Activated naive CD4-positive, alpha-beta T cell treated with Interleukin-2 at 50 U/mL for 16 hours (primary cell): ENCODE measurements at places on chromosomes 16 and 17.

GRCh38 chr17:75635610-75636202 is 2.5 kb downstream of the SMIM5 start:
- no peak for DNase-seq

DNA sequence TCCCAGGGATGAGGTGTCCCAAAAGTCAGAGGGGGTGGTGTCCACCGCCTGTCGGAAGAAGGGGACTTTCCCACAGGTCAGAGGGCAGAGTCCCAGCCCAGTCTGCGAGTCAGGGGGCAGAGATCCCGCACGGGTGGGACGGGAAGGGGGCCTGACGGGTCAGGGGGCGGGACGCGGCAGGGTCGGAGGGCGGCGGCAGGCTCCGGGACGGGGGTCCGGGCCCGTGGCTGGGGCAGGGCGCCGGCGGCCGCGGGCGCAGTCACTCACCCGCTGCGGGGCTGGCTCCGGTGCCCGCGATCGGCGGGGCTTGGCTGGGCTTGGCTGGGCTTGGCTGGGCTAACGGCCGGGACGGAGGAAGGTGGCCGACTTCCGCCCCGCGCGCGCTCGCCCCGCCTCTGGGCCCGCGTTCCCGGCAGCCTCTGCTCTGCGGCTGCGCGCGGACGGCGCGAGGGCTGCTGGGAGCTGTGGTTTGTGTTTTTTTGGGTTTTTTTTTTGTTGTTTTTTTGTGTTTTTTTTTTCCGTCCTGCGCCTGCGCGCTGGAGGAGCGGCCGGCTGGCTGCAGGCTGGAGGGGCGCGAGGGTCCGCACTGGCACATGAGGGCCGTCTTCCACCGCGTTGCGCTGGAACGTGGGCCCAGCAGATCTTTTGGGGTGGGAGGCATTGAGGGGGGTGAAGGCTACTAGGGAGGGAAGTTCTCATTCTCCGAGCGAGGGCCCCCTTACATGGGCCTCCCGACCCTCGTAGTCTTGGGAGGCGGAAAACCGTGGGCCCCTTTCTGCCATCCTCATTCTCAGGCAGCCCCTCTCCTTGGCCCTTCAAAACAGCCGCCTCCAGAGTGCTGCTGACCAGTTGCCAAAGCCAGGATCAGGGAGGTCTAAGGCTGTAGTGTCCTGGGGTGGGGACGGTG is at the start of gene CANT1:
Gene CANT1, minus strand, starts transcription at position 368 of the 907 bp plus-strand sequence. CDS start 12,142 bp downstream, outside the sequence.
- peak; percentile 85 for DNase-seq

DNA sequence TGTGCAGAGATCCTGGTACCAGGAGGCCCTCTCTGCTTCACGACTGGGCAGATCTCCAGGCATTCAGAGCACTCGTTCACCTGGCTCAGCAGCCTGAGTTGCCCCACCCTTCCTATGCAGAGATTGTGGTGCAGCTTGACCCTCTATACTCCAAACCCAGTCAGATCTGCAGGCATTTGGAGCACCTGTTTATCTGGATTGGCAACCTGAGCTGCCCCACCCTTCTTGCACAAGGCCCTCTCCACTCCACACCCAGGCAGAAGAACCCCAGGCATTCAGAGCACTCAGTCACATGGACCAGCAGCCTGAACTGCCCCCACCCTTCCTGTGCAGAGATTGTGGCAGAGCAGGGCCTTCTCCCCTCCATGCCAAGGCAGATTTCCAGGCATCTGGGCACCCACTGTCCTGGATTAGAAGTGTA is 88.4 kb upstream of the CDH5 start:
- no peak for DNase-seq

DNA sequence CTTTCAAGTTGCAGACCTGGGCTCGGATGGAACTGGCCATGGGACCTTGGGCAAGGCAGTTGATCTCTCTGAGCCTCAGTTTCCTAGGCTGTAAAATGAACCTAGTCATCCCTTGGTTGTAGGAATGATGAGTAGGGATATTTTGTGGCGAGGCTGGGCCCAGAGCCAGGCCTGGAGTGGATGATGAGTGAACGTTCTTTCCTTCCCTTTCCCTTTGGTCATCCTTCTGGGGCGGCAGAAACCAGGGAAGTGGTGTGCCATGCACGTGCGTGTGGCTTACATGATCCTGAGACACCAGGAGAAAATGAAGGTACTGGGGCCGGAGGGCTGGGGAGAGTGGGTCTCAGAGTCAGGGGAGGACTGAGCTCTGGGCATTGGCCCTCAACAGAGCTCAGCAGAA is 8.4 kb downstream of the FBRS start:
- DNase-seq = no peak

DNA sequence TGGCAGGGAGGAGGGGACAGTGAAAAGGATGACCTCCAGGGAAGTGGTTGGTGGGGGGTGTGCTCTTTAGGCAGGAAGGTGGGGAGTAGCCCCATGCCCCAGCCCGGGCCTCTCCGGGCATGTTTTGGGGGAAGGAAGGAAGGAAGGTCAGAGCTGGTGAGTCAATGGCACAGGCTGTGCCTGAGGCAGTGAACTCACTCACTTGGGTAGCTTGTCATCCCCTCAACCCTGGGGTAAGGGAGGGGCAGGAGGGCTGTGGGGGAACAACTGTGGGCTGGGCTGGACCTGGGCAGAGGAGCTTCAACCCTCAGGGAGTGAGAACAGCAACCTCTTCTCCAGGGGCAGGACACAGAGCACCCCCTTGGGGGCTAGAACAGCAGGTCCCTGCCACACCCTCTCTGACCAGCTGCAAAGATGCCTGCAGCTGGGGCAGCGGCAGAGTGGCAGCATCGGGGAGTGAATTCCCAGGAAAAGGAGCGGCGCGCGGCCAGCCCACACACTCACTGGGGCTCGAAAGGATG is 6.3 kb downstream of the CSF3 start:
- no peak for DNase-seq

- no peak for DNase-seq
These were observed 451.9 kb downstream of the SLC39A11 start for GRCh38 chr17:72640415-72641165.

DNA sequence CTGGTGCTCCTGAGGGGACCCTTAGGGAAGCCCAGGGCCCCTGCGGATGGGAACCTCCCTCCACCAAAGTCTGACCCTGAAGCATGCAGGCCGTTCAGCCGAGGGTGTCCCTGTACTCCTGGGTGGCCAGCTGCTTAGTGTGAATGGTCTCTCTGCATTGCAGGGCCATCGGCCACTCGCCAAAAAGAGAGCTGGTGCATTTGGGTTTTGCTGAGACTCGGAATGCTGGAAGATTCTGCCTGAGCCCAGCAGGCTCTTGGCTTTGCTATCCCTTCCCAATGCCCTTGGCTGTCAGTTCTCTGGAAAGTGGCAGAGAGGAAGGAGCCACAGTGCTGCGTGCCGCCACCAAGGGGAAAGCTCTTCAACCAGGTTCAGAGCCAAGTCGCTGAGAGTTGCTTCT is 2.8 kb downstream of the MEOX1 start:
- DNase-seq = no peak

DNA sequence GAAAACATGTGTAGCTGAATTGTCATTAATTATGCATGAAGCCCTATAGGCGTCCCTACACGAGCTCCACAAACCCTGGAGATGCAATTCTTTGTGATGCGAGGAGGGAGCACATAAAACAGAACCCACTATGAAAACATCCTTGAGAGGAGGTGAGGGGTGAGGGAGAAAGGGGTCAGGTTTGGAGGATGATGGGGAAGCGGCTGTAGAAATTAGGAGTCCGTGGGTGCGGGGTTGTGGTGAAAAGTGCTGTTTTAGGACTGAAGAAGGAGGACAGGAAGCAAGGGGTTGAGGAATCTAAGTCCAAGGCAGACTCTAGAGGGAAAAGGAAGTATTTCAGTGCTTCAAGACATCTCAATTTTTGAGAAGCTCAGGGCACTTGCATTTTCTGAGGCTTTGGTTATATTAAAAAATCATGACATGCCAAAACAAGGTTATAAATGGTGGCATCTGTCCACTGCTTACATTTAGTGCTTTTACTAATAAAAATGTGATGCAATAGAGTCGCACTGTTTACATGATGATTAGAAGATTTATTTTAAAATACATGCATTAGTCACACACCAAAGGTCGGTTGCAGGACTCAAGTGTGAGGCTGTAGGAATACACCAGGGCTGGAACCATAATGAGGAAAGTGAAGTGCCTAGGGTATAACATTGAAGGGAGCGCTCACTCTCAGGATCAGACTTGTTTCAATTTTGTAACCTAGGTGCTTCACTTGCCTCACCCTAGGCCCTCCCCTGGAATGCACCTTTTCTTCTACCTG is 379.5 kb downstream of the HS3ST4 start:
- DNase-seq = no peak

- DNase-seq = no peak
These were observed 222.8 kb upstream of the TNRC6C start for GRCh38 chr17:77735566-77736198.

DNA sequence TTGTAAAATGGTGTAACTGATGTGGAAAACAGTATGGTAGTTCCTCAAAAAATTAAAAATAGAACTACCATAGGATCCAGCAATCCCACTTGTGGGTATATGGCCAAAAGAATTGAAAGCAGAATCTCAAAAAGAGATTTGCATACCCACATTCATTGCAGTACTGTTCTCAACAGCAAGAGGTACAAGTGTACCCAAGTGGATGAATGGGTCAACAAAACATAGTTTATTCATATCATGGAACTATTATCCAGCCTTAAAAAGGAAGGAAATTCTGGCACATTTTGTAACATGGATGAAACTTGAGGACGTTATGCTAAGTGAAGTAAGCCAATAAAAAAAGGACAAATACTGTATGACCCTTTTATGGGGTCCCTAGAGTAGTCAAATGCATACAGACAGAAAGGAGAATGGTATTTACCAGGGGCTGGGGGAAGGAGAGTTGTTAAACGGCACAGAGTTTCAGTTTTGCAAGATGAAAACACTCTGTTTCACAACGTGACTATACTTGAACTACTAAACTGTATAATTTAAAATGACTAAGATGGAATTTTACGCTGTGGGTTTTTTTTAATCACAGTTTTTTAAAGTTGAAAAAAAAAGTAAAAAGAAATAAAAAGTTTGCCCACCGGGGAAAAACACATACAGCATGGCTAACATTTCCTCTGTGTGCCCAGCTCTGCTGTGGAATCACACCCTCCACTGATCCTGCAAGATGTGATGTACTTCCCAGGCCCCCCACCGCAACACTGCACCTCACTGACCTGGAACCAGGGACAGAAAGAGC is 6.1 kb downstream of the TVP23A start:
- DNase-seq = no peak

GRCh38 chr17:73650140-73650539 is 5.9 kb upstream of the SDK2 start:
- no peak for DNase-seq

- DNase-seq = no peak
These were observed 52.7 kb upstream of the AKAP1 start for GRCh38 chr17:57032343-57032742.

DNA sequence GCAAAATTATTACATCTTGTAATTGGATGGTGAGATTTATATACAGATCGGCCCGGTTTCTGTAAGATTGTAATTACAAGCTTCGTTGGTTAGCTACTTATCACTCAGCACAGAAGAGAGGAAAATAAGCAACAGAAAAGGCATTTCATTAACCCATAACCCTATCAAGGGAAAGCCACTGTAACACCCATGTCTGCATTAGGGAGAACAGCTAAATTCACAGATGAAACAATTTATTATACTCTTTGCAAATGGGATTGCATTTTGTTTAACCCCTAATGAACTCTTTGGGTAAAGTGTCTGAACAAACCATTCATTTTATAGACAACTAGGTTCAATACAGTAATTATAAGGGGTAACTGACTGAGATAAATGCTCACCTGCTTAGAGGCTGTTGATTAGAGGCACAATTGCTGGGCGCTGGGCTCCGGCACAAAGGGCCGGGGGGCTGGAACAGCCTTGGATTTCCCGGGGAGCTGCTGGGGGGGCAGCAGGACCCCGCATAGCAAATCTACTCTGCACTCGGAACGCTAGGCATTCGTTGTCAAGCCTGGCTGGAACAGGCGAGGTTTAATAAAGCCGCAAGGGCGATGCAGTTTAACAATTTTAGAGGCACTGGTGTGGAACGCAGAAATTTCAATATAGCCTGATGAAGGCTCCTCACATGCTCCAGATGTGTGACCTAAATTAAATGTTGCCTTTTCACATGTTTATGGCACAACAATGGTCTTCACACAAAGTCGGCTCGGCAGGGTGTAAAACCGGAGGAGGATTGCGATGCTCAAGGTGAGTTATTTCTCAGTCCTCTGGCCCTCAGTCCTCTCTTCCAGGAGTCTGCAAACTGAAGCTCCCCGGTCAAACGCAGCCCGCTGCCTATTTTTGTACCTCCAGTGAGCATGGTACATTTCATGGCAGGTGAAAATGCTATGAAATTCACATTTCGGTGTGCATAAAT is 134.0 kb upstream of the IRX6 start:
- DNase-seq = no peak

DNA sequence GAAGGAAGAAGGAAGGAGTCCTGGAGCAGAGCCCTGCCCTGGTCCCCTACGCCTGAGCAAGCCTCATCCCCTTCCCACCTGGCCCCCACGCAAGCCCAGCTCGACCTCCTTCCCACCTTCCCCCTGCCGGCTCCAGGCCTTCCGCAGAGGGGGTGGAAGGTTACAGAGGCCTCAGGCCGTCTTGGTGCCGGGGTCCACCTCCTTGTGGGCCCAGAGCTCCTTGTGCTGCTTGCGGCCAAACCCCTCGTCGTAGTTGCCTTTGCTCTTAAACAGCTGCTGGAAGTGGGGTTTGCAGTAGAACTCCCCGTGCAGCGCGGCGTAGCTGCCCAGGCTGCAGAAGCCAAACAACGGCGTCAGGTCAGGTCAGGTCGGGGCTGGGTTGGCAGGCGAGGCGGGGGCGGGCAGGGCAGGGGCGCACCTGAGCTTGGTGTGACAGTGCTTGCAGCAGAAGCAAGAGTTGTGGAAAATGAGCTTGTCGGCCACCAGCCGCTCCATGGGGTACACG is 1.5 kb downstream of the LIMD2 start:
- DNase-seq = peak; percentile 34

DNA sequence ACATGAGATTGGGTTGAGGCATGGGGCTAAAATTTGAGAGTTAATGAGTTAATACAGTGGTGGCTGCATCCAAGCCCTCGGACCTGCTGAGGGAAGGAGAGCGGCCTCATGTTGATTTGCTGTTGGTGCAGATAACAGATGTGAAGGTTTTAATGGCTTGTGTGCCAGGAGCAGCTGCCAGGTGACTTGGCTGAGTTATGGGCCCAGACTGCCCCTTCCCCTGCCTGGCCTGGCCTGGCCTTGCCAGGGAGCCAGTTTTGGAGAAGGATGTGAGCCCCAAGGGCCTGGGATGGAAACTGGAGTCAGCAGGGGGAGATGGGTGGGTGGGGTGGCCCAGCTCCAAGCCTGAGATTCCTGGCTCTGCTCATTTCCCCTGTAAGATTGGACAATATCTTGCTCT is 230.1 kb downstream of the CBLN1 start:
- no peak for DNase-seq

- DNase-seq = no peak
These were observed 12.2 kb downstream of the CLEC3A start for GRCh38 chr16:78034530-78034929.

GRCh38 chr17:33164169-33164881 is 128.8 kb downstream of the ASIC2 start:
- DNase-seq = no peak

DNA sequence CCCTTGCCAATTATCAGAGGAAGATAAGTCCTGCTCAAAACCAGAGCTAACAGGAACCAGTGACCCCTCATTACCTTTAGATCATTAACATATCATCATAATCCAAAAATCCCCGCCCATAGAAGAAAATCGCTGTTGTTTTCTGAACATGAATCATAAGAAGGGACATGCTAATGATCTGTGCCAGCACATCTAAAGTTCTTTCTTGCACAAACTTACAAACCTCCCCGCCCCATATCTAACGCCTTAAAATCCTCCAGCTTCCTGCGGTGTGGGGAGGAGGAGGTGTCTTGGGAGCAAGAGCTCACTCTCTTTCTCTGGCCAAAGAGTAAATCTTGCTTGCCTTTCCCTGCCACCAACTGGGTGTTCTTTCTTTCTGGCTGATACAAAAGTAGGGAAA is 78.3 kb downstream of the IRX3 start:
- DNase-seq = no peak
